ENCODE measurements at places on chromosomes 4 and X. TPM values are rescaled to one million over a fixed set of nuclear protein-coding genes. Genes with fewer than 3 reads are reported as not detected.

The MAGED4 gene
- total RNA-seq: 14.7 TPM

The ZMAT1 gene
- total RNA-seq: 0.18 TPM

The ZNF630 gene
- total RNA-seq: 2.0 TPM

The CSTF2 gene
- 22.3 TPM for total RNA-seq

The ASB12 gene
- total RNA-seq: not detected

The FAM236A gene
- total RNA-seq: not detected

The AKAP14 gene
- not detected for total RNA-seq

The SPANXD gene
- total RNA-seq: not detected

DNA sequence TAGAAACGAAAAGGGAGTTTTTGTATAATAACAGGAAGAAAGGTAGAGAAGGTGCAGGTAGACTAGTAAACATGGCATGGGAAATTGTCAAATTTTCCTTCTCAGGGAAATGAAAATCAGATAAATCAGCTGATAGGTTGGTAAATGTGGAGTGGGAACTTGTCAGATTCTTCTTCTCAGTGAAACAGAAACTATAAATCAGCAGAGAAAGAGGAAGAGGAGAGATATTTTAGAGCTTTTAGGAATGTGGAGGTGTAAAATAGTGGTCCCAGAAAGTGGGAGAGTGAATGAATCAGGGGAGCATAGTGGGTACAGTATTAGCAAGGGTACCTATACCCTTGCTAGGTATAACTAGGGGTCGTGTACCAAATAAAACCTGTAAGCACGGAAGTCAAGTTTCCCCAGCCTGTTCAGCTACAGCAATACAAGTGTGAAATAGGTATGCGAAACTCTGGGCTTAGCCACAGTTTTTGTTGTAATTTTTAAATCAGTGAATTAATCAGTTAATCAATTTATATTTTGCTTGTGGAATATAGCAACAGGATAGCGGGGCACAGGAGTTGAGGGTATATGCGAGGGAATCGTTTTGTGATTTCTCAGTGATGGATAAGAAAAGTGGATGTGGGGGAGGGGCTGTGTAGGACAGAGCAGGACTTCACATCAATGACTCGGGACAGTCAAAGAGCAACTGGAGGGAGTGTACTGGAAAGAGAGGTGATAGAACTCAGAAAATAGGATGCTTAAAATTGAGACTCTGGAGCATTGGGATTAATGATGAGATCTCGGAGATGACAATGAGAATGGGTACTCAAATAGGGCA, 561.5 kb downstream of the INPP4B start:
- DNase-seq: no peak

GRCh38 chr4:60721685-60722084, 478.4 kb upstream of the ADGRL3 start:
- DNase-seq: no peak

GRCh38 chr4:80948995-80949394, 81.5 kb upstream of the BMP3 start:
- DNase-seq: no peak

- peak; percentile 56 for DNase-seq
Observed at GRCh38 chr4:98838977-98839618, 89.8 kb downstream of the EIF4E start.

GRCh38 chr4:172207886-172208285, 394.7 kb downstream of the GALNTL6 start:
- DNase-seq: no peak

- DNase-seq: peak; percentile 59
Observed at GRCh38 chrX:78517124-78517523, 142.0 kb downstream of the RTL3 start.

DNA sequence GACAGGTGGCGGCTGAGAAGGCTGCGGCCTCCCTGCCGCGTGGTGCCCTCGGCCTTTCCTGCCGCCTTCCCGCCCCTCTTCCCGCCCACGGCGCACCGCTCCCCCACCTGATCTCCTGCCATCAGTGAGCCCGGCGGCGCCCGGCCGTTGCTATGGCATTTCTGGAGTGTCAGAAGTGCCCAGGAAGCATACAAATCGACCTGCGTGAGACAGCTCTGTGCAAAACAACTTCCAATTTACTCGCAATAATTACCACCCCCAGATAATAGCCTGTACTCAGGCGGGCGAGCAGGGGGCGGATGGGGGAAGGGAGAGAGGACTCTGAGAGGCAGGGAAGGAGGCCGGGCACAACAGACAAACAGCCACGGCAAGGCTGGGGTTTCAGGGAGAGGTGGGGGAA, 16.6 kb upstream of the ERCC6L start:
- DNase-seq: no peak

DNA sequence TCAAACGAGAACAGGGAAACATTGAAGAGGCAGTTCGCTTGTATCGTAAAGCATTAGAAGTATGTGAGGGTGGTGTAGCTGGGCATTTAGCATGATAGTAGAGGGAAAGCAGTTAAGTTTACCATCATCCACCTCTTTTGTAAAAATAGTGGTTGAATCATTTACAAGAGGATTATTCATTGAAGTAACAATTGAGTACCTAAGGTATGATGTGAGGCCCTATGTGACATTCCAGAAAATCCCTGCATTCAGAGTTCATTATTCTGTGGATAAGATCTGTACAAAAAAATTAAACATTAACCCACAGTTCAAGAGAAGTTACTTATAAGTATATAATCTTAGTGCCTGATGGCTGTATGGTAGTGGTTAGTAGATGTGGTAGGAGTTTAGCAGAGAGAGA, 22.2 kb upstream of the GCNA start:
- no peak for DNase-seq
